NB4 (cell line): ENCODE measurements at places on chromosomes 16 and 17.
A peak's percentile ranks its signal among the peaks of the same experiment; 100 is the strongest.

DNA sequence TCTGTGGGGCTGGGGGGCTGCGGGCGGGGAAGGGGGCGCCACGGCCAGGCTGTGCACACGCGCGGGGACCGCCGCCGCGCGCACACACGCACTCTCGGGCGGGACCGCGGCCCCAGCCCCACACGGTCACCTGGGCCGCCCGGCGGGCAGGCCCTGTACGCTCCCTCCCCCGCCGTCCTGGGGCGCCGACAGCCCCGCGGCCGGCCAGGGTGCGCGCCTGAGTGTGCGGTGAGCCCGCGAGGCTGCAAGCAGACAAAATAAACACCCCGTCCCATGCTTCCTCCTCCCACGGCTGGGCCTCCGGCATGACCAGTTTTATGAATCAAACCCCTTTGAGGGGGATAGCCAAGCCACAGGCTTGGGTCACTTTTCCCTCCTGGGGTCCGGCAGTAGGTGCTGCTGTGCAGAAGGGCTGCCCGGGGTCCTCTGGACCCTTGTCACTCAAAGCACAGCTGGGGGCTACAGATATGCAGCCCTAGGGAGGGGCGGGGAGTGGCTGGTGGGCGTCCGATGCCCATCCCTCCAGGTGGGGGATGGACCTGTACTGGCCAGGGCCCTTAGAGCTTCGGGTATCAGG, 441 bp downstream of the VASN start:
- peak; percentile 66 for DNase-seq

- DNase-seq: peak; percentile 48
Measured at GRCh38 chr17:77096570-77097214, 44.1 kb upstream of the SEC14L1 start.

GRCh38 chr17:43309505-43310332, 75.9 kb upstream of the RNU2-1 start:
- no peak for DNase-seq

GRCh38 chr16:52861614-52862022, 191.1 kb downstream of the CHD9NB start:
- peak; percentile 8 for DNase-seq

DNA sequence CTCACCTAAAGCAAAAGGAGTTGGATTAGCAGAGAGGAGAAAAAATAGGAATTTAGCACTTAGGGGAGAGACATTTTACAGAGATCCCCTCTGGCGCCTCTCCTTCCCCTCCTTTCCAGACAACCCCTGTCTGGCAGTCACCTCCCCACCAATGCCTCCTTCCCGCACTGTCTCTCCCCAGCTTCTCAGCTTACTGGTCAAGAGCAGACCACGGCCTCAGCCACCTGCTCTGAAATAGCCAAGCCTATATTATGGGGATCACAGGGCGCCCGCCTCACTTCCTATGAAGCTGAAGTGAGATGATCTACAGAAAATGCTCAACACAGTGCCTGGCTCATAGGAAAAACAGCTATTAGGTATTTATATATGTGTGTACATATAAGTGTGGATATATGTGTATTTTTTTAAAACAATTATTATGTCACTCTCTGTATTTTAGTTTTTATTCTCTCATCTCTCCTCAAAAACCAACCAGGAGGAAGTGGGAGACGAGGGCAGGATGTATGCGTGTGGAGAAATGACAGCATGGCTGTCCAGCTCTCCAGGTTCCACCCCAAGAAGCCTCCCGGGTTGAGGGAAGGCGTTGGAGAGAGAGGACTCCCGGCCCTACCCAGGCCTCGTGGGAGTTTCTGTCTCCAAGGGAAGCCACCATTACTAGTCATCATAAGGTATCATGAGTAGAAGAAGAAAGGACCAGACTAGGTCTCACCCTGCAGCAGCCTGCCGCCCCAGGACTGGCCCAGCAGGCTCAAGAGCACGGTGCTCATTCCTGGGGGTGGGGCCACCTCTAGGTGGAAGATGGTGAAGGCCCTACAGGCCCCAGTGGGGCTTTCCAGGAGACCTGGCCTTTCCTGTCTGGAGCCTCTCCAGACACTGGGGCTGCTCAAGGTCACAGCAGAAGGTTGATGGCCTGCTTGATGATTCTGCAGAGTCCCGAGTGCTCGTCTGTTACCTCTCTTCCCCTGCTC, 27.2 kb downstream of the MAP3K14 start:
- no peak for DNase-seq

GRCh38 chr17:81959362-81960129, 1.4 kb downstream of the NOTUM start:
- DNase-seq: peak; percentile 52

DNA sequence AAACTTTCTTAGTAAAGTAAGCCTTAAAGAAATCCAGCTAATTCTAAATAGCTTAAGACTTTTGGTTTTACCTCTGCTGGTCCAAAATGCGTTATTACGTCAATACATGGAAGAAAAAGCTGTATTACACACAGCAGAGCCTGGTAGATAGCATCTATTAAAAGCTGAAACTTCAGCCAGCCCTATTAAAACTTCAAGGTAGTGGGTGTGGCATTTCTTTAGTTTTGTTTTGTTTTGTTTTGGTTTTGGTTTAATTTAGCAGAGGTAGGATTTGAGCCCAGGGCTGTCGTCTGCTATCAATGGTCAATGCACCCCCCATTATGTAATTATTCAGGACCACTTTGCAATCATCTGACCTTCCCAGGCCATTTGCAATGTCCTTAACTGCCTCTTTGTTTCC, 318.4 kb upstream of the MAF start:
- no peak for DNase-seq
